ENCODE measurements at places on chromosomes 6 and 20.

DNA sequence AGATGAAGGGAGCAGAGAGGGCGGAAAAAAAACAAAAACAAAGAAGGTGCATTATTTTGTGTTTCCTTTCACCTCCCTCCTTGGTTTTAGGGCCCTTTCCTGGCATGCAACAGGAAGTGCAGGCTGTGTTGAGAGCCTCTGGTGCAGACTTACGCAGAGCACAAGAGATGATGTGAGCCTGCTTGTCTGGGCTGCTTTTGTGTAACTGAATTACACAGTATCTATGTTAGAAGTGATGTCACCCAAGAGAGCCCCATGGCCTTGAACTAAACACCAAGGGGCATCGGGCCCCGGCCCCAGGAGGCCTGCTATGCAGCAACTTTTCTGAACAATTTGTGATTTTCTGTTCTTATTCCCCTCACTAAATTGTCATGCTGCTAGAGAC, 25.5 kb downstream of the GNAS start:
- no peak for DNase-seq

GRCh38 chr6:25334793-25335192, 55.6 kb downstream of the CARMIL1 start:
- no peak for DNase-seq

DNA sequence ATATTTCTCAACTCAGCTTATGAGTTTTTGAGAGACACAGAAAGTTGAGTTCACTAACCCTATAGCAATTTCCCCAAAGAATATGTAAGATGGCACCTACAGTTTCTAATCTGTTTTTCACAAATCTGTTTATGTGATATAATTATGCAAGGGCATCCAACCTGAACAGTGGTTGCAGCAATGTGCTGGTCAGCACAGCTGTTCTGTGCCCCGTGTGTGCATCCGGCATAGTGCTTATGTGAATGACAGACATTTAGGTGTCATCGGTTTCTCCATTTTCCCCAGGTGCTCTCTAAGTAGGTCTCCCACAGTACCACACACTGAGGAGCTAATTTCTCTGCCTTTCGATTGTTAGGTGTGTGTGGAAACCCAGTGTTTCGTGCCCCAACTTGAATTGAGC, 7.7 kb upstream of the BACH2 start:
- DNase-seq: no peak

- no peak for DNase-seq
Observed at GRCh38 chr20:48839154-48839917, 11.5 kb upstream of the PREX1 start.

GRCh38 chr6:111338843-111339242, 144.2 kb downstream of the REV3L start:
- no peak for DNase-seq

- no peak for DNase-seq
Observed at GRCh38 chr6:169869301-169869700, 117.9 kb downstream of the ERMARD start.

GRCh38 chr6:147468634-147469033, 39.9 kb upstream of the SAMD5 start:
- no peak for DNase-seq

GRCh38 chr6:122180132-122180531, 219.3 kb upstream of the HSF2 start:
- no peak for DNase-seq

DNA sequence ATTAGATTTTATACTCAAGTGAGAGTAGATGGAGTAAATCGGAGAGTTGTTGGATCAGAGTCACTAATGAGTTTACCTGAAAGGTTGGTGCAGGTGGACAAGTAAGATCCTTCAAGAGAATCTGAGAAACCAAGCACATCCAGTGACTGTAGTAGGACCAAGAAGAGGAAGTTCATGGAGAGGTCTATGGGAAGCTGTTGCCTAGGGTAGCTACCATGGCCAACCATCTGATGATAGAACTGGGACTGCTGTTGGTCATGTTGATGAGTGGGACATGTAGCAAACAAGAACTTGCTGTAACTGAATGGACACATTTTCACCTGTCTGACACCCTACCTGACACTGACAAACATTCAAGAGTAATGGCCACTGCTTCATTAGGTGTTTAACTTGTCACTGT, 11.3 kb upstream of the ADGB start:
- DNase-seq: no peak

DNA sequence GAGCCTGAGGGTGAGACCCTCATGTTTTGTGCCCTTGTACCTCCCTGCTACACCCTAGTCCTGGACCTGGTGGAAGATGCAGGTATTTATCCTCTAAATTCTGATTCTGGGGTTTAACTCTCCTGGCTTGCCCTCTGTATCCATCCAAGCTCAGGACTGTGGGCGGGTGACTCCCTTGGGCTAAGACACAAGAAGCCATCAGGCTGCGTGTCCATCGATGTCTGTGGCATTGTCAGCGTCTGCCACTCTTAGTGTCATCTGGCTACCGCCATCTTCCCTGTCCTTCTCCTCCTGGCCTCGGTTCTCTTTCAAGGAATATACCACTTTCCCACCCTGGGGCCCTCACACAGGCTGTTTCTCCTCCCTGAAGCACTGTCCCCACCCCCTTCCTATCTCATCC, 28.9 kb upstream of the BLCAP start:
- DNase-seq: no peak

- no peak for DNase-seq
Observed at GRCh38 chr6:21967056-21967974, 329.5 kb downstream of the PRL start.

DNA sequence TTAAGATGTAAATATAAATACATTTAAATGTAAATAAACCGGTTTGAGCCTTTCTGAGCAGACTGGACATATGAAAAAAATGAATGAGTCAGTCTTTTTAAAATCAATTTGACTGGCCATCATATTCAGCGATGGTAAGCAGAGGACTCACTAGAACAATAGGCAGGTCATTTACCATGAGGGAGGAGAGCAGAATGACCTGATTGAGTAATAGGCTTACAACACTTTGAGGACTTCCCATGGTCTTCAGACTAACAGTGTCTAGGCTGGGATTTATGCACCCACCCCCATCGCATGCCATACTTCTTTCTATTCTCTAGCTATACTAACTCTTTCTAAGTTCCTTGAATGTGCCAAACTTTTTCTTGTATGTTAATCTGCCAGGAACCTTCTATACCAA, 241.9 kb upstream of the RAB32 start:
- DNase-seq: no peak

- DNase-seq: no peak
Observed at GRCh38 chr6:138092686-138093085, 14.5 kb downstream of the PERP start.

- DNase-seq: no peak
Observed at GRCh38 chr20:10288954-10289646, 70.5 kb downstream of the SNAP25 start.

GRCh38 chr20:4961746-4962145, 39.6 kb downstream of the SLC23A2 start:
- DNase-seq: peak; percentile 32

GRCh38 chr20:31712564-31713311, 9.9 kb downstream of the BCL2L1 start:
- DNase-seq: peak; percentile 89

DNA sequence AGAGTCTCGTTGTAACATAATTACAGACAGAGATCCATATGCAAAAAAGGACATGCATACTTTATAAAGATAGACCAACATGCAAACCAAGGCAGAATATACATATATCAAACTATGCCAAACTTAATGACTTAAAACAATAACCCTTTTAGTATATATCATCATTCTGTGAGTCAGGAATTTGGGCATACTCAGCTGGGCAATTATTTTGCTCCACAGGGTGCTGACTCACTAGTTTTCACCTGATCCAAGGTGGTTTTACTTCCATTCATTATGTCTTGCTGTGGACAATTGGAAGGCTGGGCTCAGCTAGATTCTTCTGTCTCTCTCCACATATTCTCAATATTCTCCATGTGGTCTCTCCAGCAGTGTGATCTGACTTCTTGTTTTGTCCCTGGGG, 41.2 kb upstream of the RNF146 start:
- DNase-seq: no peak

GRCh38 chr6:112216662-112217551, 37.5 kb downstream of the LAMA4 start:
- no peak for DNase-seq

DNA sequence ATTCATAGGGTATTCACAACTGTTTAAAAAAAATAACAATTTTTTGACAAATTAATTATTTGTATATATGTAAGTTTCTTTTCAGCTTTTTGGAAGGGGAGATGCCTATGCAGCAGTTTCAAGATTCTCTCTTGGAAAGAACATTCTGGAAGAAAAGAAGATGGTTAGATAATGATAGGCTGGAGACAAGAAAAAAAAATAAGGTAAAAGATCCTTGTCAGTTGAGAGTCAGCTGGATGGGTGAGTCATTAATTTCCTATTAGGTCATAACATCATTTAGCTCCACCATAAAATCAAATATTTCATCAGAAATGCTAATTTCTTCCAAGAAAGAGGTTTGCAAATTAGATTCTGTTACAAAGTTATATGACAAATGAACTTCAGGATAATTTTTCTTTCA, 880.4 kb downstream of the EPHA7 start:
- DNase-seq: no peak

DNA sequence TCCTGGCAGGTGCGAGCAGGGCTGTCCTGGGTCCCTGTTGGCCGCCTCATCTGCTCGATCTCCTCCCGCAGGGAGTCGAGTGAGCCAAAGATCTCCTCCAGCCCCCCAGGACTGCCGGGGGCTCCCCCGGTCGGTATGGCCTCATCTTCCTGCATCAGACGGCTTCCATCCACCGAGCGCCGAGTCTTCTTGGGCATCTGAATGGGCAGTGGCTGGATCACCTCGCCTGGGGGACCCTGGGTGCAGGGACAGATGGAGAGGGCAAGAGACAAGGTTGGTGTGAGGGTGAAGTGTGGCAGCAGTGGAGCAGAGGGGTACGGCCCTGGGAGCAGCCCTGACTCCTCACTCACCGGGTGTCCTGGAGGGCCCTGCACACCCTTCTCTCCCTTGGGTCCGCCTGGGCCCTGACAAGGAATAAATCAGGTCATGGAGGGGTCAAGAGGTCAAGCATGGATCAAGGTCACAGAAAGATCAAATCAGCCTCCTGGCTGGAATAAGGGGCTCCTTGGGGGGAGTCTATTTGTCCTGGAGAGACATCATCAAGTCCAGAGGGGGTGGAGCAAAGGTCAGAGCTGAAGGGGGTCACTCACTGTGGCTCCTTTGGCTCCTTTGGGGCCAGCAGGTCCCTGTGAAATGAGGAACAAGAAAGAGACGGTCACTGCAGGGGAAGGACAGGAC, 26.5 kb downstream of the COL11A2 start:
- no peak for DNase-seq

DNA sequence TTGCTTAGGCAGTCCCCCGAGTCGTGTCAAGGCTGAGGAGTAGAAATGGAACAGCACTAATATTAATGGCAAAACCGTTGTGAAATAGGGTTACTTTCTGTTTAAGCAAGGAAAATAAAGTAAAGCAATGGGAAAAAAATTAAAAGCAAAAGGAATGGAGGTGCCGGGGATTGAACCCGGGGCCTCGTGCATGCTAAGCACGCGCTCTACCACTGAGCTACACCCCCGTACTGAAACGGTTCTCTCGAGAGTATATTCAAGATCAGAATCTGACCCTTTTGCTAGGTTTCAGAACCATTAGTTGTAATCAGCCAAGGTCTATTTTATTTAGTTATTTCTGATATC, 85.5 kb downstream of the TRIM27 start:
- DNase-seq: peak; percentile 45

DNA sequence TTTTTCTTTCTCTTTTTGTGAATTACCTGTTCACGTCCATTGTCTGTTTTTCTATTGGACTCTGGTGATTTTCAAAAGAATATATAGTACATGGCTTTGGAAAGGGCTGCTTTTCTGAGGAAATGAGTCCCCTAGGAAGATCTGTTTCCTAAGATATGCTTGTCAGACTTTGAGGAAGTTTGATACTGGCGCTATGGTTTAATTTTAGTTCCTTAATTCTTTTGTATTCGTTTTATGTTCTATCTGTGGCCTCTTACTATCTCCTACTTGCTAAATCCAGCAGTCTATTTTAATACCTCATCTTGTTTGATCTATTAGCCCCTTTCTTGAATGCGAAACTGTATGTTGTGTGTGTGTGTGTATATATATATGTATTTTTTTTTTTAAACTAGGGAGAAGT, 101.9 kb downstream of the LIN28B start:
- DNase-seq: no peak

GRCh38 chr6:11413728-11414127, 123.8 kb upstream of the TMEM170B start:
- no peak for DNase-seq

Measured in left cardiac atrium (tissue), 4 donors.